Calu3 (cell line): ENCODE measurements at places on chromosomes 16 and 17.

DNA sequence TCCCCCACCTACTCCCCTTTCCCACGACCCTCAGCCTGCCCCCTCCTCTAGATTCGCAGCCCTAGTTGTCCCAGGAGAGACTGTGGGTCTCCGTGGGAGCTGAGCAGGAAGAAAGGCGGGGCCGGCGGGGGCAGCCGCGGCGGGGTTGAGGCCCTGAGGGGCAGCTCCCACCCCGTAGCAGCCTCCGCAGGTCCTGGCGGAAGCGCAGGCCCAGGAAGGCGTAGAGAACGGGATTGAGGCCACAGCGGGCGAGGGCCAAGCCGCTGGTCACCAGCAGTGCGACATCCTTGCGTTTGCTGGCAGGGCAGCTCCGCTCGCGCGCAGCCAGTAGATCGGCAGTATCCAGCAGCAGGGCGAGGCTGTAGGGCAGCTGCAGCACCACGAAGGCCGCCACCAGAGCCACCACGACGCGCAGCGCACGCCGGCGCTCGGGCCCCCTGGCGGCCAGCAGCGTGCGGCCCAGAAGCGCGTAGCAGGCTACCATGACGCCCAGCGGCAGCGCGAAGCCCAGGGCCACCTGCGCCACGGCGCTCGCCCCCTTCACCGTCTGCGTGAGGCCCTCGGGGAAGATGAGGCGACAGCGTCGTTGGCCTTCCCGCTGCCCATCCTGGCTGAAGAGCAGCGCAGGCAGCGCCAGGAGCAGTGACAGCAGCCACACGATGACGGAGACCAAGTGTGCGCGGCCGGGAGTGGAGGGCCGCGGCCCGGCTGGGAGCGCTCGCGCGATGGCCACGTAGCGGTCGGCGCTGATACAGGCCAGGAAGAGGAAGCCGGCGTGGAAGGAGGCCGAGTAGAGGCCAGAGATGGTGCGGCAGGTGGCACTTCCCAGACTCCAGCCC lies 1.9 kb downstream of the CCR10 start:
- peak; percentile 95 for DNase-seq

GRCh38 chr16:89357055-89357816 lies 133.1 kb downstream of the ANKRD11 start:
- DNase-seq, result no peak

DNA sequence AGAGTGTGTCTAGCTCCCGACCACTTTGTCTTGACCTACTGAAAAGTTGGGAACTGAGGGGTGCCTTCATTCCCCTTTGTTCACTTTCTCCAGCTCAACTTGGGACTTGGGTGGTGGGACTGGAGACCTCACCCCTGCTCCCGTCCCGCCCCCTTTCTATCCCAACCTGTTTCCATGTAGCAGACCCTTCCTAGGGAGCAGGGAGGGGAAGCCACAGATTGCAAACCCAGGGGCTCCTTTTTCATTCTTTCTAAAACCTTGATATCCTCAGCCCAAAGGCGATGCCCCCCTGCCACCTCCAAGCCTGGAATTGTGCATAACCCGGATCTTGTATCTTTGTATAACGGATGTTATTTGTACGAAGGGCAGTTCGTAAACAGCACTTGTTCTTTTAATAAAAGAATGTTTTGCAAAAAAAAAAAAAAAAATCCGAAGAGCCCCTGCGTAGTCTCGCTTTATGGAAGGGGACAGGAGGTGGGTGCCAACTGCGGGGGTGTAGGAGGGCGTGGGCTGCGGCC lies 714 bp upstream of the CISD3 start:
- no peak for DNase-seq

DNA sequence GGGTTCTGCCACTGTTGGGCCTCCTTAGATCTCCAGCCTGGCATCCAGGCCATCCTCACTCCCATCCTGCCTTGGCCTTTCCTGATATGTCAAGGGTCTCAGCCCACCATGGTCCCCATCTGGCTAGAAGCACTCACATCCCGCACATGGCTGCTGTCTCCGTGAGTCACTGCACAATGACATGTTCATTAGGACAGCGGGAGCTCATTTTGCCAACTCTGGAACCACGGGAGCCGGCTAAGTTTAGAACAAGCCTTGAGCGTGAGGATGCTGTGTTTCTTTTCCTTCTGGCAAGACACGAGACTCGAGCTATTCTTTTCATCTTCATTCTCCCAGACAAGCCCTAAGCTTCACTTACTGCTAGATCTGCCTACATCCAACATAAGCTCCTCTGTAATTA lies 65.7 kb upstream of the KSR1 start:
- DNase-seq, result no peak

DNA sequence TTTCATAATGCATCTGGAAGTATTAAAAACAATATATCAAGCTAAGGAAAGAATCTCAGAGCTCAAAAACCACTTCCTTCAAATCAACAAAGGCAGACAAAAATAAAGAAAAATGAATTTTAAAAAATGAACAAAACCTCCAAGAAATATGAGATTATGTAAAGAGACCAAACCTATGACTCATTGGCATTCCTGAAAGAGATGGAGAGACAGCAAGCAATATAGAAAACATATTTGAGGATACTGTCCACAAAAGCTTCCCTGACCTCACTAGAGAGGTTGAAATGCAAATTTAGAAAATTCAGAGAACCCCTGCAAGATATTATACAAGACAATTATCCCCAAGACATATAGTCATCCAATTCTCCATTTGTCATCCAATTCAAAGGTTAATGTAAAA lies 311.3 kb upstream of the SOX9 start:
- DNase-seq, result no peak

- DNase-seq, result no peak
Observed at GRCh38 chr17:1953831-1954230, 71.3 kb downstream of the RTN4RL1 start.
